ENCODE measurements at places on chromosomes 12 and 14.

- DNase-seq = no peak
Measured at GRCh38 chr14:35985474-35986218, 159.5 kb downstream of the BRMS1L start.

DNA sequence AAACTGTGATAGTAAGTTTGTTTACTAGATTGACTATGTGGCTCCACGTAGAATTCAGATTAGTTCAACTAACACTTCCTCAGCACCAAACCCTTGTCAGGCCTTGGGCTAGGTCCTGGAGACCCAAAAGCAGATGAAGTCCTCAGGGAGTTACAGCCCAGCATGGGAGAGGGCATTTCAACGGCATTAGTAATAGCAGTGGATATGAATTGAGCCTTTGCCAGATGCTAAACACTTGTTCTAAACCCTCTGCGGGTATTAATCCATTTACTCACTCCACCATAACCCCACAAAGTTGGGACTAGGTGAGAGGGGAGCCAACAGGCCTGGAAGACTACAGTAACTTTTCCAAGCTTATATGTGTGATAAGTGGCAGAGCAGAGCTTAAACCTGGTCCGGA lies 714.6 kb downstream of the DIO2 start:
- DNase-seq = peak; percentile 71

DNA sequence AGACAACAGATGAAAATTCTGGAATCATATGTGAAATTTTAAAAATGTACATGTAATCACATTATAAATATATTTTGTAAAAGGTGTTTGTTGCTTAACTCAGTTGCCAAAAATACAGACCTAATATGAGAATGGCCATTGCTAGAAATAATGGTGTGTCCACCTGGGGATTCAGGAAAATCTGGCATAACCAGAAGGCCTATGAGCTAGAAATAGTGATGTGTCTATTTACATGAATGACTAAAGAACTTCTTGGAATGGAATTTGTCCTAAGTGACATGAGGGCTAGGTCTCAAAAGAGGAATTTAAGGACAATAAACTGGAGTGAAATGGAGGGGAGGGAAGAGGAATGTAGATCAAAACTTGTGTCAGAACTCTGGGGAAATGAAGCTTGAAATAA lies 126.4 kb downstream of the PTPRR start:
- DNase-seq = no peak

DNA sequence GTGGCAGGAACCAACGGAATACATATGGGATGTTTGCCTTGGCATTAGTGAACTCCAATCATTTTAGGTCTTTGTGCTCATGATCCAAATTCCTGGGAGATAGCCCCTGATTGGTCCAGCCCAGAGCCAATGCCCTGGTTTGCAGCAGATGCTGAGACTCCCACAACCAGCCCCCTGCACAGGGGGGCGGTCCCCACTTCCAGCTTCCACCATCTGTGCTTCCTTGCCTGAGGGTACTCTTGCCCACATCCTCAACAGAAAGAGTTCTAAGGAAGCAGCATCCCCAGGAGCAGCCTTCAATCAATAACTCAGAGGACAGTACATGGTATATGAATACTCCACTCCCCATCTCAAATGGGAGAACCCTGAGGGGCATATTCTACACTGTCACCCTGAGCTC lies 39.7 kb upstream of the FICD start:
- no peak for DNase-seq

DNA sequence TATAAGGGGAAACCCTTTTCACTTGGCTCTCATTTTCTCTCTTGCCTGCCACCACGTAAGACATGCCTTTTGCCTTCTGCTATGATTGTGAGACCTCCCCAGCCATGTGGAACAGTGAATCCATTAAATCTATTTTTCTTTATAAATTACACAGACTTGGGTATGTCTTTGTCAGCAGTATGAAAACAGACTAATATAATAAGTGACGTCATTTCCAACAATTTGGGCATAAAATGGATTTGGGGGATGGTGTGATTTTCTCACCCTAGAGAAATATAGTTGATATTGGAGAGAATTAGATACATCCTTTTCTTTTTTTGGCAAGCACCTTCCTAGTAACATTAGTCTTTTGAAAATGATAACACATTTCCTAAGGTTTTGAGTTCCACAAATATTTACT lies 490.5 kb downstream of the TMEM132D start:
- no peak for DNase-seq

DNA sequence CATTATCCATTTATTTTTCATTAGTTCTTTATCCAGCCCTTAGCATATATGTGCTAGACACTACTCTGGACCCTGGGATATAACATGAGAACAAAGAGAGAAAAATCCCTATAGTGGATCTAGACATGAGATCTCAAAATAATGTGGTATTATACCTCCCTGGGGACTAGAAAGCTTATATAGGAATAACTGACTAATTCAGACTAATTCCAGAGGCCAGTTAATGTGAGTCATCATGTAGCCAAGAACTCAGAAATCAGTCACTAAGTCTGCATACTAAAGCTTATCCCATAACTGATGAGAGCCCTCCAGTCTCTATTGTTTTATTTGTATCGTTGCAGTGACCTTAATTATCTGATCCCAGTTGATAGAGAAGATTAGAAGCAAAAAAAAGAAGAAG lies 267.1 kb upstream of the RGS6 start:
- peak; percentile 80 for DNase-seq

All from HCEC 1CT (cell line).